ENCODE measurements at places on chromosomes 6 and 20.

- no peak for ATAC-seq
Measured at GRCh38 chr20:33370291-33370690, 31.0 kb downstream of the CDK5RAP1 start.

- no peak for ATAC-seq
Measured at GRCh38 chr20:10728873-10729670, 55.3 kb upstream of the JAG1 start.

- peak; percentile 26 for ATAC-seq
Measured at GRCh38 chr6:44305200-44305725, 7.9 kb downstream of the AARS2 start.

GRCh38 chr6:128507337-128508310 is 12.8 kb downstream of the PTPRK start:
- no peak for ATAC-seq

DNA sequence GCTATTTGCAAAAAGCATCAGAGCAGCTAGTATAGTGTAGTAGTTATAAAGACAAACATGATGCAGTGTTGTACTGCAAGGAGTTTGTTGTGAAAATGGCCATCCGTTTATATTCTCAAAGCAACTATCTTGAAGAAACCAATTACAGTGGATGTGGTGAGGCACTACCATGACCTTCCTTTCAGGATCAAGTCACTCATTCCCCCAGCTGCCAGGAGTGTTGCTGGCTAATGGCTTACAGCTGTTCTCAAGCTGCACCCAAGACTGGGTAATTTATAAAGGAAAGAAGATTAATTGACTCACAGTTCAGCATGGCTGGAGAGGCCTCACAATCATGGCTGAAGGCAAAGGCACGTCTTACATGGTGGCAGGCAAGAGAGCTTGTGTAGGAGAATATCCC is 29.0 kb downstream of the ADGRF4 start:
- no peak for ATAC-seq

DNA sequence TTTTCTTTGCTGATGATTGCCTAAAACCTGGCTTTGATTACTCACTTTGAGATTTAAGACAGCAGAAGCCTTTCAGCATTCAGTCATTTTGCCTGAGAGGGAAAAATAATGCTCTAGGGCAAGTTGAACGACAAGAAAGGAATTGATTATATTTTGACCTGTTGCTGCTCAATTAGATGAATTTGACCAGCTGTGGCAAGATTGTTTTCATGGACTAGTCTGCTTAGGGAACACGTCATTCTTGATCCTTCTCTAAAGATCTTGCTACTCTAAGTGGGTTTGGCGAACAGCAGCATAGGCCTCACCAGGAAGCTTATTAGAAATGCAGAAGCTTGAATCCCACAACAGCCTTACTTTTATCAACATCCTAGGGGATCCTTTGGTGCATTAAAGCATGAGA is 59.7 kb upstream of the PHACTR1 start:
- no peak for ATAC-seq

- no peak for ATAC-seq
Measured at GRCh38 chr20:5030348-5031205, 29.3 kb upstream of the SLC23A2 start.

DNA sequence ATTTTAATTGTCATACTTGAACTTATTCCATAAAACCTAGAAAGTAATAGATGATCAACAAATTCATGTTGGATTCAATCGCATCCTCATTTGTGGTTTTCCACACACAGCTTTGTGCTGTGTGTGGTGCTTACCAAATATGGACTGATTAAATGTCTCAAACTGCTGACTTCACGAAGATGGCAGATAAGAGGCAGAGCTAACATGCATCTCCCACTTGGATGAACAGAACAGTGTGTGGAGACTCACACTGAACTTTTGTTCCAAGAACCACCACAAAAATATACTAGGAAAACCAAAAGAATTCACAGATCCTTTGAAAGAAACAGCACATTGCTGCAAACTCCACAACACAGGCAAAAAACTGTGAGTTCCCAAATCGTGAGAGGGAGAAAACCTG is 603.7 kb downstream of the TENT5A start:
- ATAC-seq = no peak

GRCh38 chr20:59571551-59572314 is 32.6 kb upstream of the PHACTR3 start:
- ATAC-seq = peak; percentile 79

DNA sequence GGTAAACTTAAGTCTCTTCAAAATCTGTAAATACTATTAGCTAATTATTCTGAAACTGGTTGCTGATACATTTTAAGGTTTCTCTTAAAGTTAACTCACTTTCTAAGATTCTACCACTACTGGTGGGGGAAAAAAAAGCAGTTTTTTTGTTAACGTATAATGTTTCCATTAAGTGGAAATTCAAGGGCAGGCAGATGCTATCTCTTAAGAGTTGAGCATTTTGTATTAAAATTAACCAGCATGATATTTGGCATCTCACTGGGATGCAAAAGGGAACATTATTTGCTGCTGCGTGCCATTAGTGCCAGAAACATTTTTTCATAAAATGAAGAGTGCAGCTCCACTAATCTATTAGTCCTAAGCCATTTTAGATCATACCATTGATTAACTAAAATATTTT is 246.2 kb downstream of the PRKN start:
- no peak for ATAC-seq

GRCh38 chr6:27178407-27178730 is 69.1 kb upstream of the PRSS16 start:
- peak; percentile 6 for ATAC-seq

DNA sequence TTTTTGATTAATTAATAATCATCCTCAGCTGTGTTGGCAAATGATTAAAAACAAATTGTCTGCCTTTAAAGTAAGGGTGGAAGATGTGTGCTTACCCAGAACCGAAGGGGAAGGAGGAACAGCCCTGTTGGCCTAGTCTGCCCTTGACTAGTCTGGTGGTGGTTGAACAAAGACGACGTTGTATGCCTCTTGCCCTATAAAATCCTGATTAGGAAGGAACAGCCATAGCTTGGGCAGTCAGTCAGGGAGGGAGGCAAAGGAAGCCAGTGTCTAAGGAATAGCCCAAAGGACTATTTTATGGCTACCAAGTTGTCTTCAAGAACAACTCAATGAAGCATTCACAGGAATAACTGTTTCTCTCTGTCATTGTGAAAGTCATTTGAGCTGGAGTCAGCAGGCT is 70.7 kb downstream of the PRDM1 start:
- no peak for ATAC-seq

DNA sequence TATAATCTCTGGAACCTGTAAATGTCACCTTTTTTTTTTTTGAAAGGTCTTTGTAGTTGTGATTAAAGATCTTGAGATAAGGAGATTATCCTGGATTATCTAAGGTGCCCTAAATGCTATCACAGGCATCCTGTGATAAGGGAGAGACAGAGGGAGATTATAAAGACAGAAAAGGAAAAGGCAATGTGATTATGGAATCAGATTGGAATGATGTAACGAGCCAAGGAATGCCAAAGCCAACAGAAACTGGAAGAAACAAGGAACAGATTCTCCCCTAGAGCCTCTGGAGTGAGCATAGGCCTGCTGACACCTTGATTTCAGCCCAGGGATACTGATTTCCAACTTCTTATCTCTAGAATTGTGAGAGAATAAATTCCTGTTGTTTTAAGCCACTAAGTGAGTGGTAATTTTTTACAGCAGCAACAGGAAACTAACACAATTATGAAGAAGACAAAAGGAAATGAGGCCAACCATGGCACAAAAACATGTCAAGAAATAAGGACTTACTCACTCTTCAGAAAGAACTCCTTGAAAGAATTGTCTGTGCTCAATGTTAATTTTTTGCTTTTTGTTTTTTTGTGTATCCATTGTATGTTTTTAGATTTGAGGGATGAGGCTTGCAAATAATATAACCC is 82.7 kb downstream of the CFAP61 start:
- no peak for ATAC-seq

GRCh38 chr6:110408901-110409300 is 6.5 kb downstream of the DDO start:
- ATAC-seq = no peak

DNA sequence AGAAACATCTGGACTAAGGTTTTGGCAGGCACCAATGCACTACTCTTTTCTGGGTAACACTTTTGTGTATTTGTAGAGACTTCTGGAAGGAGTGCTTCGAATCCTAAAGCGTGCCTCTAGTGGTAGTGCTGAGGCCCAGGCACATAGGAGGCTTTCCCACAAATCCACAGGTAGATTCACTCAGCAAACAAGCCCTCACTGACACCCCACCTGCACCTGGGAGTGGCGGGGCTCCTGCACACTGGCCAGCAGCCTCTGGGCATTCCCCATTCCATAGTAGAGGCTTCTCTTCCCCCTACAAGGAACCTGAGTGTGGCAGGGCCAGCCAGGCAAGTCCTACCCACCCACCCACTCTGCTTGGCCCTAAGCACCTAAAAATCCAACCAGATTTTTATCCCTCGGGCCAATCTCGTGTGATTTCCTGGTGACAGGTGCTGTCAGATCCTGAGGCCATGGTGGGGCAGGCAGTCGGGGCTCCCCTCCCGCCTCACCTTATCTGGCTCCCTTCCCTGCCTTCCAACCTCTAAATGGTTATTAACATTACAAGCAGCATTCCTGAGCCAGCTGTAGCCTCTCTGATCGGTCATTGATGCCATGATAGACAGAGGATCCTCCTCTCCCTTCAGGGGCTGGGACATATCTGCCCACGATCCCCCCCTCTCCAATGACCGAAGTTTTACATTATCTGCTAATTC is 82.4 kb downstream of the SLC2A10 start:
- ATAC-seq = no peak

- no peak for ATAC-seq
Measured at GRCh38 chr20:24694157-24694726, 224.8 kb downstream of the SYNDIG1 start.

GRCh38 chr20:38725931-38726803 is 1.9 kb downstream of the SLC32A1 start:
- peak; percentile 17 for ATAC-seq

GRCh38 chr6:38307740-38308139 is 332.0 kb downstream of the BTBD9 start:
- ATAC-seq = no peak

DNA sequence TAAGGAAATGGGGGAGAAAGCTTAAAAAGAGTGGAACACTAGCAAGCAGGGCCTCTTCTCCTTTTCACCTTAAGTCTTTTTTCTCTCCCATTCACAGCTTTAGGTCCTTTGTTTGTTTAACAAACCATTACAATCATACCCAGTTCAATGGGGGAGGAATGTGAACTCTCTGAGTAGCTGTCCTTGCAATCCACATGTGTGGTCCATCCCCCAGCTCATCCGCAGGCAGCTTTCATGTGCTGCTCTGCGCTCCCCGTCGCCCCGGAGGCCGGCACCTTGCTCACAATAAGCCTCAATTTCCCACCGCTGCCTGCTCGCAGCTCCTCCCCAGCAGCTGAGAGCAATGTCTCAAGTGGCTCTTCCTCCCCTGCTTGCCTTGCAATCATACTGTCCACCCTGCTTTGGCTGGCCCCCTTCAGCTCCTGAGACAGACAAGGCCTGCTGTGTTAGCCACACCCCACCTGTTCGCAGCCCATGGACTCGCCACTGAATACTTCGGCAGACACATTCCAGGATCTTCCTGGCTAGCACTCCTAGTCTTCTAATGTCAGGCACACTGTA is 49.1 kb downstream of the PLAGL1 start:
- ATAC-seq = no peak

- ATAC-seq = no peak
Measured at GRCh38 chr20:63700199-63701050, 4.0 kb downstream of the TNFRSF6B start.

DNA sequence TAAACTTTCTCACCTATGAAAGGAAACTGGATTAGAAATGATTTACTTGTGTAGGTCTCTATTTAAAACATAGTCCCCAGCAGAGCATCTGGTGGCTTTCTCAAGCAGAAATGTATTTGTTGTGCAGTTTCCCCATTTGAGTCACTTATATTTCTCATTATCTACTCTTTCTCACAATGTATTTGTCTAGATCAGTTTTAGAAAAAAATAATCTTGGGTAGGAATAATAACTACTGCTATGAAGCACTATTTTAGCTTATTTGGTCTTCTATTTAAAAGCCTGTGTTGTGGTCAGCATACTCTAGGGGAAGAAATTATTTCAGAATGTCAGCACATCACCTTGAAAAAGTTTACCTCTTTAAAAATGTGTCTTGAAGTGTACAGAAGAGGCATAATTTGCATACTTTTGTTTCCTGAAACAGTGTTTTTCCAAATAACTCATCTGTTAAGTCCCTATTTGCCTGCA is 60.9 kb upstream of the PRL start:
- ATAC-seq = no peak

GRCh38 chr6:24974182-24975171 is 38.7 kb upstream of the RIPOR2 start:
- ATAC-seq = peak; percentile 49

GRCh38 chr6:27043244-27043643 is 204.3 kb upstream of the PRSS16 start:
- no peak for ATAC-seq

GRCh38 chr6:9439621-9440330 is 975.1 kb downstream of the TFAP2A start:
- ATAC-seq = no peak

- ATAC-seq = no peak
Measured at GRCh38 chr6:91534614-91535013, 947.7 kb upstream of the MAP3K7 start.
